ENCODE measurements at places on chromosomes 2 and 18. TPM values are rescaled to one million over a fixed set of nuclear protein-coding genes. Genes with fewer than 3 reads are reported as not detected.

COLEC11 gene
- not detected for total RNA-seq

HSPD1 gene
- 230 TPM for total RNA-seq

GPR75 gene
- 1.3 TPM for total RNA-seq

SPATA3 gene
- total RNA-seq: not detected

TLX2 gene
- 0.58 TPM for total RNA-seq

FEV gene
- total RNA-seq: under 0.01 TPM

SIX3 gene
- not detected for total RNA-seq

ACKR3 gene
- total RNA-seq: 3.0 TPM

UGT1A7 gene
- not detected for total RNA-seq

CDK15 gene
- total RNA-seq: 16.0 TPM

CCDC141 gene
- 0.29 TPM for total RNA-seq
